ENCODE measurements at places on chromosomes 6 and 20.

GRCh38 chr6:126293891-126294524 lies 45.9 kb upstream of the CENPW start:
- H3K4me3 ChIP-seq: no peak overlapping the region
- no peaks in the 10 kb centered on the region for H3K4me1 ChIP-seq
- H3K27me3 ChIP-seq: no peaks in the 10 kb centered on the region
- no peaks in the 10 kb centered on the region for H3K36me3 ChIP-seq
- H3K27ac ChIP-seq: no peak overlapping the region
- no peak for DNase-seq

- H3K4me1 ChIP-seq: no peaks in the 10 kb centered on the region
- no peak for DNase-seq
- no peaks in the 10 kb centered on the region for H3K36me3 ChIP-seq
These were observed 123.5 kb downstream of the SASH1 start for GRCh38 chr6:148466158-148466557.

DNA sequence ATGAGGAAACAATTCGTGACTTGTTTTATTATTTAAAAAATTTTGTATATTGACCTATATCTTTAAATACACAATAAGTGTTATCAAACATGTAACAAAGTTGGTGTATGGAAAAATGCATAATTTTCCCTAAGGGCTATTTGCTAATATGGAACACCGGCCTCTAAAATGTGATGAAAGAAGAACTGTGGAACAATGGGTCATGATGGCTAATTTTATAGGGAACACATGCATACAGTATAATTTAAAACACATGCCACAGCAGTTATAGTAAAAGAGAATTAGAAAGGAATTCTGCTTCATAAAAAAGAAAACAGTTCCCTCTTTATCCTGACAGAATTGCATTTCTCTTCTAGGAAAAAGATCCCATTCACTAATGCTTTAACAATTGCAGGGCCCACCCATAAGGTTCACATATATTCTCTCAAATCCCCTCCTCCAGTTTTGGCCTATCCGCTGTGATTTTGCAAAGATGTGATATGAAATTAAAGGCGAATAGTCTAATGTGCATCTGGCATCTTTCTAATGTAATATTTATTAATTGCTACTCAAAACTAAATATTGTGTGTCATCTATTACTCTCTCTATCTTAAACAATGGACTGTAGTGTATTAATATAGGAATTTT lies 628.1 kb upstream of the CITED2 start:
- no peaks in the 10 kb centered on the region for H3K36me3 ChIP-seq
- H3K4me1 ChIP-seq: peaks cover 3% of the 10 kb centered on the region
- DNase-seq: no peak

GRCh38 chr6:158040804-158041347 lies 59.2 kb downstream of the SYNJ2 start:
- H3K4me3 ChIP-seq: no peak overlapping the region
- peak overlapping the region; percentile 66 for H3K27ac ChIP-seq
- H3K4me1 ChIP-seq: peaks cover 53% of the 10 kb centered on the region
- H3K27me3 ChIP-seq: no peaks in the 10 kb centered on the region
- DNase-seq: no peak

DNA sequence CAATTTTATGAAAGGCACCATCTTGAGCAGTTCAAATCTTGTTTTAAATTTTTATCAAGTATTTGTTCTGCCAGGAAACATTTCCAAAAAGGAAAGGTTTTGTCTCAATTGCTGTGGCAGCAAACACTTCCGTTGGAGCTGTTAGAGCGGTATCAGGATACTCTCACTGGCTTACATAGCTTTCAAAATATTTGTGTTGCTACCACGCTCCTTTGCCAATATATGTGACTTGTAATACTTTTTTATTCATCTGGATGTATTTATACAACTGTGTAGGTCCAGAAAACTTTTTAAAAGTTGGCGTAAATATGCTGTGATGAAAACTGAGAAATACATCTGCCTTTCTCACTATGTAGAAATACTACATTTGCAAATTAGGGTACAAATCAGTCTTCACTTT lies 37.8 kb upstream of the NHSL1 start:
- H3K27ac ChIP-seq: no peak overlapping the region
- H3K27me3 ChIP-seq: no peaks in the 10 kb centered on the region
- H3K36me3 ChIP-seq: no peaks in the 10 kb centered on the region
- DNase-seq: no peak
- H3K4me1 ChIP-seq: peaks cover 20% of the 10 kb centered on the region
- no peak overlapping the region for H3K4me3 ChIP-seq
